ENCODE measurements at places on chromosomes 2 and 18.

DNA sequence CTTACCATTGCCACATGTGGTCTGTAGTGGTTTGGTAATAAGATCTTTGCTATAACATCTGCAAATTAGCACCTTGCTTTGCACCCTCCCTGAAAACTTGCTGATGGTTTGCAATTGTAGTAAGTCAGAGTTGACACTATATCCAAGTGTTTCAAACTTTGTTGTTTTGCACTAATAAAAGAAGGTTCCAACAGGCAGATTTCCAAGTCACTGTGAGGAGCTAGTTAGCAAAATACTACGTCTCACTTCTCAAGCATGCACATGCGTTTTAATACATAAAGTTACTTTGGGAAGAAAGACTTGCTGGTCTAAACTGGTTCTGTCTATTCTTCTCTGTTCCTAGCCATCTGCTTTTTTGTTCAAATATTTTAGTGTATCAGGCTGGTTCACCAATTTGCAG, 103.7 kb upstream of the ZNF521 start:
- DNase-seq: no peak

GRCh38 chr2:37026050-37026449, 58.1 kb downstream of the HEATR5B start:
- no peak for DNase-seq

DNA sequence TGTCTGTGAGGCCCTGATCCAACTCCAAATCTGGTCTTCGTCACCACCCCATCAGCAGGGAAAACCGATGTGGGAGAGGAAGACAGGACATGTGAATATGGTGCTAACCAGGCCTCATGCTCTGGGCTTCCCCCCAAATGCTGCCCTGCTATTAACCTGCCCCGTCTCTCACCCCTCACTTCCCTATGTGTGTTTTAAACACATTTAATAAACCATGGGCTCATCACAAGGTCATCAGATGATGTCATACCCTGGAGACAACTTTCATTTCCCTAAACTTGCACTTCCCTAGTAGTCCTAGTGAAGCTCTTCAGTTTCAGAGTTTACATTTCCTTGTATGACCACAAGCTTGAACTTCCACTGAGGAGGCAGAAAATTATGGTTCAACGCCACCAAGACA, 49.9 kb downstream of the CD8B2 start:
- DNase-seq: no peak

DNA sequence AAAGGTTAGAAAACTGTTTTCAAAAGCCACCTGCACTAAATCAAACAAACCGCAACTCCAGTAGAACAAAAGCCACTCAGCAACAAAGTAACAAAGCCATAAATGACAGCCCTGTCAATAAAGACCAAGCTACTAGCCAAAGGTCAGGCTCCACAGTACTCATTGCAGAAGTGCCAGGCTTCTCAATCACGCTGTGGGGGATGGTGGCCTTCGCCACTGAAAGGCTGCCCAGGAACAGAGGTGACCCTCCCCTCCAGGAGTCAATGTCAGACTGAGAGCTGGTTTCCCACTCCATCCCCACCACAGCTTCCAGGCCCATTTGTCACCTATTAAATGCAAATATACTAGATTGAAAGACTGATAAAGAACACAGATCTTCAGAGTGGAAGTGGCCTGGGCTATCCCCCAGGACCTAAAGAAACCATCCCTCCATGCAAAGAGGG, 5.9 kb downstream of the ATP8B1 start:
- no peak for DNase-seq

GRCh38 chr2:42652086-42652485, 83.7 kb downstream of the MTA3 start:
- DNase-seq: no peak

- DNase-seq: no peak
Observed at GRCh38 chr2:68216454-68217310, 35.6 kb downstream of the PPP3R1 start.

Data from kidney capillary endothelial cell (primary cell).